Endodermal cell (in vitro differentiated cells): ENCODE measurements at places on chromosomes 6 and 20. TPM values are rescaled to one million over a fixed set of nuclear protein-coding genes. Genes with fewer than 3 reads are reported as not detected.

NHSL1 gene
- 15.3 and 16.3 TPM in 2 replicates for total RNA-seq

TPD52L1 gene
- 23.1 and 24.9 TPM in 2 replicates for total RNA-seq

CGA gene
- not detected in 3 replicates for total RNA-seq

BPIFA1 gene
- total RNA-seq, result 1.4 and 2.3 TPM in 2 replicates

MAS1 gene
- total RNA-seq, result 0.04 TPM in 1 of 3 replicates, not detected in the others

C6orf47 gene
- 14.8 and 14.9 TPM in 2 replicates for total RNA-seq

WFDC5 gene
- total RNA-seq, result not detected in 2 replicates
